ENCODE measurements at places on chromosomes 11 and 22.

- no peaks in the 10 kb centered on the region for H3K27me3 ChIP-seq
- no peaks in the 10 kb centered on the region for H3K36me3 ChIP-seq
- no peak overlapping the region for H3K4me3 ChIP-seq
Measured at GRCh38 chr22:43618517-43618916, 193.6 kb downstream of the EFCAB6 start.

DNA sequence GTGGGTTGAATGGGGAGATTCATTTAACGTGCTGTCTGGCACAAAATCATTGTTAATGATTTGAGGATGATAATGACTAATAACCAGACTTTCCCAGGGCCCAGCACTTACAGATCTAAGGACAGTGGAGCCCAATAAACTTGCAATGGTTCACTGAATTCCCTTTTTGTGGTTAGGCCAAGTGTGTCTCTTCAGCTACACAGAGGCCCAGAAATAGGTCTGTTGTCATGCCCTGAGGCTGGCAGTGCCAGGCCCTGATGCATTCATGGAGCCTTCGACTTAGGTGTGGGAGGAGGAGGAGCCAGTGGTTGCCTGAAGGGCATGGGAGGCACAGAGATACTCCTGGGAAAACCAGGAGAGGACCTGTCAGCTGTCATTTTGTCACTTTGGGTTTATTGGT lies 56.1 kb downstream of the KIAA1671 start:
- no peaks in the 10 kb centered on the region for H3K27me3 ChIP-seq
- no peak overlapping the region for H3K4me3 ChIP-seq
- no peaks in the 10 kb centered on the region for H3K4me1 ChIP-seq
- no peak for DNase-seq

DNA sequence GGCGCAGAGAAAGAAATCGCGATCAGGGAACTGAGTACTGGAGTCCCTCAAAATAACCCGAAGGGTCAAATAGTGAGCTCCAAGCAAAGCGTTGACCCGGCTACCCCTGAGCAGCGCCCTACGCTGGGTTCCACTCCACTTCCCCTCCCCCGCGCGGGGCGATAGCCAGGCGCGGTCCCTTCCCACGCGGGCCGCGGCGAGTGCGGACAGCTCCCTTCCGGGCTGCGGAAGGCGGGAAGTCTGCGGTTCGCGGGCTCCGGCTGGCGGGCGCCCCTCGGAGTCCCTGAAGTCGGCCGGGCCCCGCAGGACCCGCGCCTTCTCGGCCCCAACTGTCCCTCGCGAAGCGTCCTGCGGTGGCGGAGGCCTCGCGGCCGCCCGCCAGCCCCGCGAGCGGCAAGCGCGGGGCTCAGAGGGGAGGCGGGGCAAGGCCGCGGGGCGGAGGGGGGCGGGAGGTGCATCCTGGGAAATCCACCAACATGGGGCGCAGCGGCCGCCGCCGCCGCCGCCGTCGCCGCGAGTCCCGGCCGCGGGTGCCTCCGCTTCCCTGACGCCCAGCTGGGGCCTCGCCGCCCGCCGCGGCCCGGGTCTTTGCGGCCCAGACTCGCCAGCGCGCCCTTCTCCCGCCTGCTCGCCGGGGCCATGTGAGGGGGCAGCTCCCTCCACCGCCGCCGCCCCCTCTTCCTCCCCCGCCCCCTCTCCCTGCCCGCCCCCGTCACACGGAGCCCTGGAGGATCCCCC lies at the start of gene QSER1:
QSER1 (plus strand) TSS at position 457 of the 738 bp plus-strand sequence. CDS start 315 bp downstream, outside the sequence.
- peak; percentile 39 for DNase-seq
- peaks cover 13% of the 10 kb centered on the region for H3K4me1 ChIP-seq
- H3K4me3 ChIP-seq: peak within 1 kb of the TSS; percentile 92
- peak within 1 kb of the TSS; percentile 79 for H3K27ac ChIP-seq

DNA sequence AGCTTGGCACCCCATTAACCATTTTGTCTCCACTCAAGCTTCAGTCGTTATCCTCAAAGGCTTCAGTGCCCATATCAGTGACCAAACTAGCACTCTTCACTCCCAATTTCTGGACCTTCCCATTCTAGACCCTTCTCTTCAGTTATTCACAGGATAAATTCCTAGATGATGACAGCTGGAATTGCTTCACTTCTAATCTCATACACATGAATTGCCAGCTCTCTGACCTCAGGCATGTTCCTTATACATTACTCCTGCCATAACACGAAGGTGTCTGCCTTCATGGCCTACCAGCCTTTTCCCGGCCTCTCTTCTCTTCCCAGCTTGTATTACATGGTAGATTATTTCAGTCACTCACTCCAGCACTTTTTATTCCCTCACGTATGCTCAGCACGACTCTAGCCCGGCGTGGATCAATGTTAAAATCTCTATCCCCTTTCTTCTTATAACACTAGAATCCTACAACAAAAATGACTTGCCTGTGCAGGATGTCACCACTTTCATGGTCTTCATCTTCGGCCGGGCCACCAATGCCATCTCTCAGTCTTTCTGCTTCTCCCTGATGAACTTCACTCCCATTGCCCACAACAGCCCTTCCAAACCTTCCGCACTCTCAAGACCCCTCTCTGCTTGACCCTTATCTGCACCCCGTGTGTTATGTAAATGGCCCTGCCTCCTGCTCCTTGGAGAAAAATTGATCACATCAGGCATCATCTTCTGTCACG lies 36.9 kb downstream of the EIF3F start:
- no peaks in the 10 kb centered on the region for H3K4me1 ChIP-seq
- no peaks in the 10 kb centered on the region for H3K27me3 ChIP-seq
- no peak overlapping the region for H3K4me3 ChIP-seq
- H3K36me3 ChIP-seq: no peaks in the 10 kb centered on the region
- H3K27ac ChIP-seq: no peak overlapping the region
- no peak for DNase-seq

DNA sequence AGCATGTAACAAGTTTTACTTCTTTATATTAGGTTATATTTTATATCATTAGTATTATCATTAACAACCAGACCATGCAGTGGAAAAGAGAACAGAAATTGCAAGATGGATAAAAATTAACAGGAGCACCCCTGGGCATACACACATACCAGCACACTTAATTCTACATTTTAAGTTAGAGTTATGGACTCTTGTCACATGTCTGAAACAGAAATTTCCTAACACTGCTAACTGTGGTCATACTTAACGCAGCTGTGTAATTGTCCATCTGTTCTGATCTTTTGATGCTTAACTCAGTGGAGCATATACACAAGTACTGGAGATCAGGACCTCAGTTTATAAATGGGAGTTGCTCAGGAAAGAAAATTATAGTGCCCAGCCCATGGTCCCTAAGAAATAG lies 358 bp downstream of the OR52H1 start:
- no peak overlapping the region for H3K27ac ChIP-seq
- no peaks in the 10 kb centered on the region for H3K4me1 ChIP-seq
- no peak overlapping the region for H3K4me3 ChIP-seq
- no peaks in the 10 kb centered on the region for H3K27me3 ChIP-seq
- no peak for DNase-seq
- no peaks in the 10 kb centered on the region for H3K36me3 ChIP-seq

Data from effector memory CD4-positive, alpha-beta T cell (primary cell).